ENCODE measurements at places on chromosomes 12 and 14.
A peak's percentile ranks its signal among the peaks of the same experiment; 100 is the strongest.

DNA sequence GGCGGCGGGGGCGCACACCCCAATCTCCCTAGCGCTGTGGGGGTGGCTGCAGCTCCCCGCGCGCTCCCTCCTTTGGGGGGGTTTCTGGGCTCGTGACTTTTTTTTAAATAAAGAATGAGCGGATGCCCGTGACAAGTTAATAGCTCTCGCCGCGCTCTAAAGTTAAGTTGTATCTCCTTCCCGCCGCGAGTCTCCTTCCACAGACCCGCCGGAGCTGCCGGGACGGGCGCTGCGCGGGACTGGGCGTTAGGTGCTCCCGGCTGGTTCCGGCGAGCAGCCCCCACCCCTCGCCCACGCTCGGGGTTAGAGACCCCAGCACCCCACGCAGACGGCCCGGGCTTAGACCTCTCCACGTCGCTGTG lies 82.6 kb upstream of the HMGA2 start:
- DNase-seq: no peak

GRCh38 chr12:85626001-85626783 lies 210.0 kb downstream of the RASSF9 start:
- no peak for DNase-seq

DNA sequence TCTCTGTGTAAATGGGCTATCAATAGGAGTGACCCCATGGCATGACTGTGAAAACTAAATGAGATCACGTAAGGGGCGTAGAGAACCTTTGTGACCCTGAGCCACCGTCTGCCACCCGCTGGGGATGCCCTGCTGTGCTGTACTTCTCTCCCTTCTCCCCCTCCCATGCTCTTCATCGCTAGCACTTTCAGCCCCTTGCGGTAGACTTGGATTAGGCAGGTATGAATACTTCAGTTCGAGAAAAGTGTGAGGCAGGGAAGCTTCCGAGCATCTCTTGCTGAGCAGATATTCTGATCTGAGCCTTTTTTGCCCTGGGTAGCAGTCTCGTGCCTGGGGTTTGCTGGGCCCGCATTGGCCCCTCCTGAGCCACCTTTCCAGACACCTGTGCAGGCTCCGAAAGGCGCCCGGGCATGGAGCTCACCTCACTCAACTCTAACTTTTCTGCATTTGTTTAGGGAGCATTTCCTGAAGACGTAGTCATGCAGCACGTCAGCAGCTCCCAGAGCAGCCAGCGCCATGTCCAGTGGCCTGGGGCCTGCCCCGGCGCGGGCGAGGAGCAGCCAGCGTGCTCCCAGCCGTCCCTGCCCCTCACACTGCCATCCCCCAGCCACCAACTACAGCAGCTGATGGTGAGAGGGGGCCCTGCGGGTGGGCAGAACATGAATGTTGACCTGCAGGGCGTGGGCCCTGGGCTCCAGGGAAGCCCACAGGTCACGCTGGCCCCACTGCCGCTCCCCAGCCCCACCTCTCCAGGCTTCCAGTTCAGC lies 40.4 kb downstream of the DDX51 start:
- no peak for DNase-seq

DNA sequence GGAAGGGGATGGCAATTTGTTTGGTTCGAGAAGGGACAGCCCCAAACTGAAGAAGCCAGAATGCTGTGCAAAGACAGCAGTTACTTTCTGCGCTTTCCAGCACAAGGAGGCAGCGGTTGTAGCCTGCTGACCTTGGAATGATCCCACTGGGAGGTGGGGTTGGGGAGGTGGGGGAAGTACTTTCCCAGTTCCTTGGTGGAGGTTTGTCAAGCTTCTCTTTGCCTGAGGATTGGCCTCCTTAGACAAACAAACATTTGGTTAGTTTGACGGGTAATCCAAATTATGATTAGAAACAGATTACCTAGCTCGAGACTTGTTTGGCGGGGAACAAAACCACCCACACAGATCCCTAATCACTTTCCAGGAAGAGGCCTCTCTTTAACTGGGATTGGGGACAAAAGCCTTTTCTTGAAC lies 79.1 kb upstream of the EGLN3 start:
- no peak for DNase-seq

DNA sequence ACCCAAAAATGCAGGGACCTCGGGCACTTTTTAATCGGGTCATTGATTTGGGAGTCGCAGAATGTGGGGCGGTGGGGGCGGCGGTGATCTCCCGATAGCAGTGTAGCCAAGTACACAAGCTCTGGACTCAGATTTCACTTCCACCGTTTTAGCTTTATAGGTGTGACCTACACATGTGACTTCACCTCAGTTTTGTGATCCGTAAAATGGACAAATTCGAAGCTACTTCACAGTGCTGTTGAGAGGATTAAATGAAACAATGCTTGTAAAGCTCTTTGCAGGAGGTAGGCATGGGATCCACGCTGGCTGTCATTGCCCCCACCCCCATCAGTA lies 478 bp downstream of the RITA1 start:
- no peak for DNase-seq

DNA sequence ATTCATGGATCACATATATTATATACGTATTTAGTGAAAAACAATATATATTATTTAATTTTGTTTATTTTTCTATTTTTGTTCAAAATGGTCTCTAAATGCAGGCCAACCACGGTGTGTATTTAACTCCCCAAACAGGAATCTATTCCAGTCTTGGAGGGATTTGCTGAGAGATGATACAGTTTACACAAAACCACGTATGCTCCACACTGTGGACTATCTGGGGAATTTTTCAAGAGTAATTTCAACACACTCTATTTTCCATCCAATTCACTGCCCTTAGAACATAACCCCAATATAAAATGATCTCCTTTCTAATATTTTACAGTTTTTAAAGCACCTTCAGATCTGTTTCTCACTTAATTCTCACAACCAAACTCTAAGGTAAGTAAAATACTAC lies 15.3 kb downstream of the EML1 start:
- no peak for DNase-seq

DNA sequence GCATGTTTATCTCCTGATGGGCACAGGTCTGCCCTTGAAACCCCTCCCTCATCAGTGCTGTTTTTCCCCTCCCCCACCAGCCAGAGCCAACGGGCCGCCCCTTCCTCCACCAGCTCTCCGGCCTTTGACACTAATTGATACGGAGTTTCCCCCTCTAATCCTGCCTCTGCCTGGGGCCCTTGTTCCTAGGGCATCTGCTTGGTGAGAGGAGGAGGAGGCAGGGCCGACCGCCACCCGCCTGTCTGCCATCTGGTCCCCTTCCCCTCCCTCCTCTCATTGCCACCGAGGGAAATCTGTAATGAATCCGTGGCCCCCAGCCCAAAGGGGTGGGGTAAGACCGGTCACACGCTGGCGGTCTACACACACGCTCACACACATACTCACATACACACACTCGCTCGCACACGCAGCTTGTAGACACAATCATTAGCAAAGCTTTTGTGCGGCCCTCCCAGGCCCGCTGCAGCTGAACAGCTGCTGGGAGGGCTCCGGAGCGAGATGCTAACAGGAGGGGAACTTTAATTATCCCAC lies 27.4 kb downstream of the SRRM4 start:
- peak; percentile 65 for DNase-seq

DNA sequence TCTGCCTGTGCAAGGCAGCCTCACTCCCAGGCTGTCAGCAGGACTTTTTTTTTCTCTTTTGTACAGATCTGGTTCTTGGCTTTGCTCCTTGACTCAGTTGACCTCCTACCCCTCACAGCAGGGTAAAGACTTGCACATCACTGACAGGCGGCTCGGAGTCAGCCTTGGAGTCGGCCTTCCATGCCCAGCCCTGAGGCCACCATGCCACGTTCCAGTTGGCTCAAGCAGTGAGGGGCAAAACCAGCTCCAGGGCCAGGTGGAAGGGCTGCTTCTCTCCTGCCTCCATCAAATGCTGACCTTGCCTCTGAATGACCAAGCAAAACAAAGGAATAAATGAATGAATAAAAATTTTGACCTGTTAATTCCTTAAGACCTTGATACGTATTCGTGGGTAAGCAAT lies 27.6 kb downstream of the JAG2 start:
- no peak for DNase-seq

DNA sequence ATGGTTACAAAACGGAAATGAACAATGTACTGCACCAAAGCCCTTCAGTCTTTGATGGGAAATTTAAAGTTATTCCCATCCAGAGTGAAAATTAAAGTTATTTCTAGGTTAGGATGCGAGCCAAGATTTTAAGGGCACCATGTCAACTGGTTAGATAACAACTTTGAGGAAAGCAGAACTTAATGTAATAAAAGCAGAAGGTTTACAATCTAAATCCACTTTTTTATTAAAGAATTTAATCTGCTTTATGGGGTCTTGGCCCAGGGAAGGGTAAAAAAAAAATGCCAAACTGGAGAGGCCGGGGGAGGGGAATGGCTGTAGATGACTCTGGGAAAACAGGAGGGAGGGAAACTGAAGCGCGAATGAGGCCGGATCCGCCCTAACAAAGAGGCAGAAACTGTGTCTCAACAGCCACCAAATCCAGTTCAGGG lies 108.2 kb upstream of the ATF7IP start:
- no peak for DNase-seq

DNA sequence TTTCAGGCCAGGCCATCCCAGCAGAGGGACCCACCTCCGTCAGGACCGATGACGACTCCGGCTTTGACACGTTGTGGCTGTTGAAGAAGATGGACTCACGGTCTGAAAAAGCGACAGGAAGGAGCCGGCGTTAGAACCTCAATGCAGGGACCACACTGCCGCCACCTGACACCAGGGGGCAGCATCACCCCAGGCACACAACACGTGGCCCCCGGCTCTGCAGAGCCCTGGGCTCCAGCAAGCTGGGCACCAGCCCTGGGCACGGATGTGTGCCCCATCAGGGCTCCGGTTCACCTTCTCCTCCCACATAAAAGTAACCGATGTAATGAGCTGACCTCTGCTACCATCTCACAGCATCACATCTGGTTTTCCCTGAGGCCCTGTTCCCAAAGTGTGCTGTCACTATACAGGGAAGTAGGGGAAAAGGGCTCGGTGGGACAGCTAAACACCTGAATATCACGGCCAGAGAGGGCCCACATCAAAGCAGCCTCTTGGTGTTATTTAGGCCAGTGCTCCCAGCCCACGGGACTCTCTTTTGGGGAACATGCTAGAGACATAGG lies 29.0 kb downstream of the CHGA start:
- DNase-seq: peak; percentile 7

GRCh38 chr14:74531467-74531866 lies 37.9 kb downstream of the ISCA2 start:
- no peak for DNase-seq

- peak; percentile 44 for DNase-seq
Measured at GRCh38 chr12:58919231-58920101, 838 bp downstream of the LRIG3 start.

DNA sequence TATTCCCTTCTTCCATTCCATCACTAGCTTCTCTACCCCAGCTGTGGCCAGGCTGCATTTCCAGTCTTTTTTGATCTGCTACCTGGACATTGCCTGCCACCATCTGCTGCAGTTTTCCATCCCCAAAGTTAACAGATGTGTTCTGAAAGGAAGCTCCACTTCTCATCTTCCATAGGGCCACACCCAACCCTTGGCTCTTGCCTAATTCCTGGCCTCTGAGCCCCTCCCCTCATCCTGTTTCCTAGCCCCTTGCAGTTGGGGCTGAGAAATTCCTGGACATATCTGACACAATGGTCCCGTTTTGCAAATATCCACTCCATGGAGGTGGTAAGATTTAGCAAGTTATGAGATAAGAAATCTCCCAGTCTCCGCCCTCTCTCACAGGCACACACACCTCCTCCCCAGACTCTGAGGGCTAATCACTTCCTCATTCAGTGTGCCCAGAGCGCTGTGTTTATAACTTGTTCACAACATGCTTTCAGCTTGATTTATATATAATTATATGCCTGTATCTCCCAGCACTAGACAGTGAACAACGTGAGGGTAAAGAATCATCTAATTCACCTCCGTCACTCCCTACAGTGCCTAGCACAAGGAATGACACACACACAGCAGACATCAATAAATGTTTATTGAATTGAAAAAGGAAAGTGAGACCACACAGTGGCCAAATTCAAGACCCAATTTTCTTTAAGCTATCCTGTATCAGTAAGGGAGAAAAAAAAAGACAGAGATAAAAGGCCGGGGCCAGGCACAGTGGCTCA lies 13.4 kb downstream of the SMUG1 start:
- no peak for DNase-seq

DNA sequence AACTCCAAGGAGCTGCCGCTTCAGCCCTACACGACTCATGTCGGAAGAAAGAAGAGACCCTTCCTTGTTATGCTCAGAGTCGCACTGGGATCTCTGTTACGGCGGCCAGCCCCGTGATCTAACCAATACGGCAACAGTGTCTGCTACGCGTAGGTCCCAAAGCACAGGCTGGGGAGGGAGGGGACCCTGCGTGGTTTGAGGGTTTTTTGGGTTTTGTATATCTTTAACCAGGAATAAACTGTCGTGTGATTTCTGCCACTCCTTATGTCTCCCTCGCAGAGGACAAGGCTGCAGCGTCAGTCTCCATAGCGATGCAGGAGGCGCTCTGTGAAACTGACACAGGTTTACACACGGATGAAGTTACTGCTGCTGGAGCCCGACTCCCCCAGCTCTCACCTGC lies 60.0 kb upstream of the DIO3 start:
- DNase-seq: no peak

DNA sequence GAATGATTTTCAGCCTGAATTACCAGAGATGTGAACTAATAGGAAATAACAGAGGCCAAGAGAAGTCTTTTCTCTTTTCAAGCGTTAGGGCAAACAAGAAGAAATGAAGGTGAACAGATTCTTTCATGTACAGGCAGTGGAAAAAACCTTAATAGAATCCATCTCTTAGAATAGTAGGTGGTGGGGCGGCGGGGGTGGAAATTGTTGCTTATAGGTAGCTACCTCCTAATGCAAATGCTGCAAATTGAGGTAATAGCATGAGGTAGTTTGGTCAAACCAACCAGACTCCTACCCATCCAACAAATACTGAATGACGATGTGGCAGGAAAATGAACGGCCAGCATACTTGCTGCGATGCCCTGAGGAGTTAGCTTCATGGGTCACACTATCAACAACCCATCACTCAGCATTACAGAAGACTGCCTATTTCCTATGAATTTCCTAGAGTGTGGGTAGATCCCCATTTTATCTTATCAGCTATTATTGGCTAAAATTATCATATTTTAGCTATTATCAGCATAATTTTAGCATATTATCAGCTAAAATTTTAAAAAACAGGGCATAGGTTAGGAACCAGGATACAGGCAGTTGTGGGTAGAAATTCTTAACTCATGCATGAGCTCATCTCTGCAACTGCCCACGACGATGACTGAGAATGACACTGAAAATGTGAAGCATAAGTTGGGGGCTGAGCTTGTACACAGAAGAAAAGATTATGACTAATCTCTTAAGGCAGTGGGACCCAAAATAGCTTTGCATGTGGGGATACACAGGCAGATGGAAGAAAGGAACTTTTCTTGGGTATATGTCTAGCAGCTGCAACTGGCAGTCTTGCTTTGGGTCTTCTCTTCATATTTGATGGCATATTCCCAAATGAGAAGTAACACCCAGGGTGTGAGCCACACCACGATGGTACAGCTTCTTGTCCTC lies 68.7 kb downstream of the NIN start:
- no peak for DNase-seq

- DNase-seq: no peak
Measured at GRCh38 chr12:6052206-6052939, 72.1 kb downstream of the VWF start.

DNA sequence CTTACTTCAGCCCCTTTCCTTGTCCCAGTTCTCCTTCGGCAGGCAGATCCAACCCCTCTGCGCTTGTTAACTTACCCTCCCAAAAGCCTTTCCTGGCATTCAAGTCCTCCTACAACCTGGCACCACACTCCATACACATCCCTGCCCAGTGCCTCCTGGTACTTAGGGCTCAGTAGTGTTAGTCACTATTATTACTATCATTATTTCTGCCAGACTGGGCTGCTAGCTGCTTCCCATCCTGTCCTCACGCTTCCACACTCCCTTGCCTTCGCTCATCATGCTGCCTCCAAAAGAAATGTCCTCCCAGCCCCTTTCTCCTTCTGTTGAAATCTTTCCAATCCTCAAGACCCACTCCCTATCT lies 1.6 kb upstream of the HDAC7 start:
- DNase-seq: no peak

All from SHP77 treated with DMSO at 0.1 percent for 48 hours (cell line).